ENCODE measurements at places on chromosomes 3 and 15.

GRCh38 chr3:34421762-34422161 is 623.3 kb downstream of the PDCD6IP start:
- no peak for DNase-seq

- no peak for DNase-seq
These were observed 146.4 kb downstream of the ERC2 start for GRCh38 chr3:56321892-56322291.

DNA sequence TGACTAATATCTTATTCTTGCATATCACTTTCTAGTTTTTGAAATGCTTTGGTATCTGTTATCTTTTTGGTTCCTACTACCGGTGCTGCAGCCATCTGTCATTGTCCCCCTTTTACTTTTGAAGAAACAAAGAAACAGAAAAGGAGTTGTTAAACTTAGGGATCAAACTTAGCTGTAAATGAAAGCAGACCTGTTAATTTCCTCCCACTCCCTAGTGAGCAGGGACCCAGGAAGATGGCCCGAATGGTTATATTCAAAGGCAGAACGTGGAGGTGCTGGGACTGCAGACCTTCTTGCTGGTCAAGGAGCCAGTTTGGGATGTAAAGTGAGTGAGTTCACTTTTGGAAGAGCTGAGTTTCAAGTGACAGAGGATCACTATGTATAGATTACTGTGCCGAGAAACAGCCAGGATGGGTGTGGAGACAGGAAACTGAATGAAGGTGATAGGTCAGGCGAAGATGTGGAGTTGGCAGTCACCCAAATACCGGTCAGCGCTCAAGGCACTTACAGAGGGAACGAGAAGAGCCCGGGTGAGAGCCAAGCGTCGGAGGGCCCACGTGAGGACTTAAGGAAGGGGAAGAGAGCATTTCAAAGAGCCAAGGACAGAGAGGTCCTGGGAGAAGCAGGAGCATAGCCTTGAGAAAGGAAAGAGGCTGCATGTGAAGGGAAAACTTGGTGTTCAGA is 20.1 kb downstream of the KBTBD8 start:
- no peak for DNase-seq

GRCh38 chr15:53588773-53589172 is 170.7 kb downstream of the WDR72 start:
- no peak for DNase-seq

DNA sequence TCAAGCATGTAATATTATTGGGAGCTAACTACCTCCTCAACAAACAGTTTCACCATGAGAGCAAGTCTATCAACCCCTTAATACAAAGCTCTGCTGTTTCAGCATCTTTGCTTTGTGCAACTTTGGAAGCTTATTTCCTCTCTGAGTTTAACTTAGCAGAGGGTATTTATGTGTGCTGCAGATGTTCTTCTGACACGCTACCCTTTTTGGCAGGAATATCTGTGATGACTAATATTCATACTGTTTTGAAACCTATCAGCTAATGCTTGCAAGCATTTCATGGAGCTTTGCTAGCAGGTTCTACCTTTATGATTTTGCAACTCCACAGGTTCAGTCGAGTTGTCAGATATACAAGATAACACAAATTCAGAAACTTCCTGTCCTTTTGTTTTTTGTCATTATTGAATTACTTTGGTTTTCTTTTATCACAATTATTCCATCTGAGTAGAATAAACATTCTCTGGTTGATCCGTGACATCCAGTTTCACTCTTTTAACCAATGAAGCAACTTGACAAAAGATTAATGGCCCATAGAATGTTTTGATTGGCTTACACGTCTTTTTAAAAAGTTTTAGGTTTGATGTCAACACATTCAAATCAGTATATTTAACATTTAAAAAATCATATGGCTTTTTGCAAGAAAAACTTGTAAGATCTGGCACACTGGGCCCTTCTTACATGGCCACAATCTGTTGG is 1.7 kb upstream of the SLC9A9 start:
- DNase-seq = peak; percentile 76

DNA sequence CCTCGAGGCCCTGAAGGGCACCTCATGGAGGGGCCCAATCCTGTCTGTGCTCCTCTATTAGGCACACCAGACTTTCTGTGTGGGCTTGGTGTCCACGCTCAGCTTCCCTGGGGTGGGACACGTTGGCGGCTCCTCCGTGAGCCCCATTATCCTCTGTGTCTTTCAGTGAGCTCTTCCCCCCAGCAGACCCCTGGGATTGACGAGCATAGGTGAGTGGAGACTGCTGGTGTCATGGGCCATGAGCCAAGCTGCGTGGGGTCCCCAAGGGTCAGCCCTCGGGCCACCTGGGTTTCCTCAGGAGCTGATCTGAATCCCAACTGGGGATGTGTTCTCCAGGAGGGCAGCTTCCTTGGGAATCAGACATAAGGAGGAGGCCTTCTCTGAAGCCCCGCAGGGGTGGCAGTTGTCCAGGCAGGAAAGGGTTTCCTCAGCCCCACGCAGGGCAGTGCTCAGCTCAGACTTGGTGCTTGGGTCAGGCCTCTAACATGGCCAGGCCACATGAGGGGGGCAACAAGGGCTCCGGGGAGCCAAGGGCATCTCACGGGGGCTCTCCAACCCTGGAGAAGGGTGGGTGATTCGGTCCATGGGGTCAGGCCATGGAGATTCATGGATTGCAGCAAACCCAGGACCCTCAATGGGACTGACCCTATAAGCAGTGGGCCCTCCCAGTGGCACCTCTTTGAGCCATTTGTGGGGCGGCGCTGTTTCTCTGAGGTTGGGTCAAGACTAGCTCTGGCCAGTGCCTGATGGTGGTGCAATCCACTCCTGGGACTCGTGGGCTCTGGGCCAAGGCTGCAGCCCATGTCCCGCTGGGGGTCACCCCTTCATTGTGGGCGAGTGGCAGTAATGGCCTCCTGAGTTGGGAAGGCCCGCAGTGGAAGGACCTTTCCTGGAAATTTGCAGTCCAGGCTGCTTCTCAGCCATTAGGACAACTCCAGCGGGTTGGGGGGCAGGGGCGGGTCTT is 222.5 kb downstream of the SNRPN start:
- DNase-seq = no peak

Data from SK-N-MC (cell line).